ENCODE measurements at places on chromosomes 3 and 15. TPM values are rescaled to one million over a fixed set of nuclear protein-coding genes. Genes with fewer than 3 reads are reported as not detected.

The SLC22A13 gene
- total RNA-seq: 0.72 TPM

The CLDN1 gene
- 35.6 TPM for total RNA-seq

The TMEM44 gene
- total RNA-seq: 9.8 TPM

The CIAO2A gene
- 53.4 TPM for total RNA-seq

The CCDC13 gene
- 1.3 TPM for total RNA-seq

DNA sequence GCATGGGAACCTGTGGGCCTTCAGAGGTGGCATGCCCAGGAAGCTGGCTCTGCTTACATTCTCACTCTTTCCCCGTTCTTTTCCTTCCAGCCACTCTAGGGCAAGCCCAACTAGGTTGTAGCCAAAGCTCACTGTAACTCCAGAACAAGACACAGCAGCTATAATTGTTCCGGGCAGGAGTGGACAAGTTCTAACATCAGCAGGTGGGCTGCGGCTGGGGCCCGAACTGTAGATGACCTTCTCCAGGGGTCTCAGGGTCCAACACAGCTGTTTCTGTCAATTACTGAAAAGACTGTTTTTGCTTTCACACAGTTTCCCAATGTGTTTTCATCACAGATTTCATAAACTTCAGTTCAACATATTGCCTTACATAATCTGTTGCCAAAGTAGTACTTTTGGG is 11.5 kb downstream of the RASGRP1 start:
- no peak for DNase-seq
- no peak overlapping the region for H3K27ac ChIP-seq
- no peak overlapping the region for H3K4me3 ChIP-seq
- H3K27me3 ChIP-seq: no peaks in the 10 kb centered on the region
- no peaks in the 10 kb centered on the region for H3K36me3 ChIP-seq

DNA sequence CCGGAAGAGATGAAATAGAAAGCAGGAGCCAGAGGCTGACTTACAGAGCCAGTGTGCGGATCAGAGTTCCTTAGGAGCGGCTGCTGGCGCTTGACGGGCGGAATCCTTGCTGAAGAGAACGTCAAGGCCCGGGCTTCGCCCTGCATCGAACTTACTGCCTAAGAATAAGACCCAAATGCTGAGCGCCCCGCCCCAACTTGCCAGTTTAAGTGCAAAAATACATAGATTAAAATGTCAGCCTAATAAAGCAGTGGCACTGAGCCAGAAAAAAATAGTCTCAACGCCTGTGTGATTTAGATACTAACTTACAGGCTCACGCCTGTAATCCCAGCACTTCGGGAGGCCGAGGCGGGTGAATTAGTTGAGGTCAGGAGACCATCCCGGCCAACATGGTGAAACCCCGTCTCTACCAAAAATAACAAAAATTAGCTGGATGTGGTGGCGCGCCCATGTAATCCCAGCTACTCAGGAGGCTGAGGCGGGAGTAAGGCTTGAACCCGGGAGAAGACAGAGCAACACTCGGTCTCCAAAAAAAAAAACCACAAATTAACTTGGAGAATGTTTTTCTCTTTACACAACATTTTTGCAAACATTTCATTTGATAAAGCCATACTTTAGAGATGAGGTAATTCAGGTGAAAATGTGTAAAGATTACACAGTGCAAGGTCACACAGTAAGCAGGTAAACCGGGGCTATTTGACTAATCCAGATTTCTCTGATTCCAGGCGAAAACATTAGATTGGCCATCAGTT is 1.2 kb upstream of the UBP1 start:
- H3K27me3 ChIP-seq: no peaks in the 10 kb centered on the region
- DNase-seq: no peak
- H3K4me3 ChIP-seq: peak overlapping the region; percentile 73
- no peaks in the 10 kb centered on the region for H3K36me3 ChIP-seq

DNA sequence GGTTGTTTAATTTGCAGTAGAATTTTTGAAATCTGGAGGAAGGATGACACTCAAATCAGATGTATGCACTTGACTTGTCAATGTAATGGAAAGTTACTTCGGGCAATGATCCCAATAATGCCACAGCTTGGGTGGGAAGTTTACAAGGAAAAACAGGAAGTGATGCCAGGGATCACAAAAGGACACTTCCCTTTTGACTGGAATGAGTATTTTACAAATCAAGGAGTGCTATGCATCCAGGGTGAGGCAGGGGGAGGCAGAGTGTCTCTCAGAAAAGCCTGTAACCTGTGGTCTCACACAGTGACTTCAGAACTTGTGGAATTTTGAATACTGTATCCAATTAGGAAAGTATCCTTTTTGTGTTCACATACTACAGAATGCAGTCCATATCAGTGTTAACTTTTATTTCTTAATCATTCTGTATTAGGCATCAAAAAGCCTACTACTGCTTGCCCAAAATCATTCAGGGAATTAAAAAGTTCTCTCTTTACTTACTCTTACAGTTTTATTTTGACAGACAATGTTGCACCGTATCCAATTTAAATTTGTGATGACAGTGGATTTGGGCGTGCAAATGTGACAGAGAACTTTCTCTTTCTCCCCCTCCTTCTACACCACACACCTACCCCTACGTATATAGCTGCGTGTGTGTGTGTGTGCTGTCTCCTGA is 445.1 kb downstream of the MECOM start:
- H3K4me3 ChIP-seq: no peak overlapping the region
- H3K27me3 ChIP-seq: no peaks in the 10 kb centered on the region
- peak; percentile 63 for DNase-seq
- H3K36me3 ChIP-seq: no peaks in the 10 kb centered on the region

- no peak for DNase-seq
- no peaks in the 10 kb centered on the region for H3K27me3 ChIP-seq
- no peak overlapping the region for H3K27ac ChIP-seq
- H3K4me3 ChIP-seq: no peak overlapping the region
Measured at GRCh38 chr3:13950042-13950441, 70.2 kb upstream of the WNT7A start.

DNA sequence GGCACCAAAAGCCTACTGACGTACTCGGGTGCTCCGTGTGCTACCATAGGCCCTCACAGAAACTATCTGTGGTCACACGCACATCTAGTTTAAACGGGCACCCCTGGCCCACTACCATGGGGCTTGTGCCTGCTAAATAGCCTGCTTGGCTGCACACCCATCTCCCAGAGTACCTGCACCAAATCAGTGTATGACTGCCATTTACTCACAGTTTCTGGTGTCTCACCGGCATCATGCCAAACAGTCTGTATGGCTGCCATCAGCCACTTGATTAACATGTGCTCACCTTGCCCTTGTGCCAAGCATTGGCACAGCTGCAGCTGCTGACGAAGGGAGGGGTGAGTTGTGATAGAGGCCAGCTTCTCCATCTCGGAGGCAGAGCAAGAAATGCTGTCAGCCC is 232.7 kb downstream of the IGSF11 start:
- H3K4me3 ChIP-seq: no peak overlapping the region
- H3K36me3 ChIP-seq: no peaks in the 10 kb centered on the region
- H3K4me1 ChIP-seq: no peaks in the 10 kb centered on the region

- no peak overlapping the region for H3K4me3 ChIP-seq
- H3K27ac ChIP-seq: no peak overlapping the region
- no peak for DNase-seq
- H3K36me3 ChIP-seq: no peaks in the 10 kb centered on the region
- H3K27me3 ChIP-seq: no peaks in the 10 kb centered on the region
Measured at GRCh38 chr3:162558016-162558415, 1061.4 kb downstream of the OTOL1 start.

DNA sequence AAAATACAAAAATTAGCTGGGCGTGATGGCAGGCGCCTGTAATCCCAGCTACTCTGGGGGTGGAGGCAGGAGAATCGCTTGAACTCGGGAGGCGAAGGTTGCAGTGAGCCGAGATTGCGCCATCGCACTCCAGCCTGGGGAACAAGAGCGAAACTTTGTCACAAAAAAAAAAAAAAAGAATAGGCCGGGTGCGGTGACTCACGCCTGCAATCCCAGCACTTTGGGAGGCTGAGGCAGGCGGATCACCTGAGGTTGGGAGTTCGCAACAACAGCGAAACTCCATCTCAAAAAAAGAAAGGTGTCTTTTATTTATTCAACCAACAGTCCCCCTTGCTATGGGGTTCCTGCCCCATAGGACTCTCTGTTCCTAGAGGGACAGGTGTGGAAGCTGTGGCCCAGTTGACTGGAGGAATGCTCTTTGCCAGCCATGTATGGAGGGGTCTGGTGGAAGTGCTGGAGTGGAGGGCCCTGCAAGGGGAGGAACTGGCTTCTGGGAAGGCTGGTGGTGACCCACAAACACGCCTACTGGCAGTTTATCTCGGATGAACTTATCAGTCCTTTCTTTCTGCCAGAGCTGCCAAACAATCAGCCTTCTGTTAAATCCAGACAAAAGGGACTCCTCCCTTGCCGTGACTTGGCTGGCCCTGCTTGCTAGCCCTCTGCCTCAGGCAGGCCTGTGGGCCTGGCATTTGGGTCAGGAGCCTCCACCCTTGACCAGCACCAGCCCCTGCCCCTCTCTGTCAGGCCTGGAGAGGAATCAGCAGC is 4.6 kb upstream of the DAG1 start:
- no peak overlapping the region for H3K27ac ChIP-seq
- peaks cover 24% of the 10 kb centered on the region for H3K4me1 ChIP-seq
- H3K4me3 ChIP-seq: no peak overlapping the region
- DNase-seq: peak; percentile 44

DNA sequence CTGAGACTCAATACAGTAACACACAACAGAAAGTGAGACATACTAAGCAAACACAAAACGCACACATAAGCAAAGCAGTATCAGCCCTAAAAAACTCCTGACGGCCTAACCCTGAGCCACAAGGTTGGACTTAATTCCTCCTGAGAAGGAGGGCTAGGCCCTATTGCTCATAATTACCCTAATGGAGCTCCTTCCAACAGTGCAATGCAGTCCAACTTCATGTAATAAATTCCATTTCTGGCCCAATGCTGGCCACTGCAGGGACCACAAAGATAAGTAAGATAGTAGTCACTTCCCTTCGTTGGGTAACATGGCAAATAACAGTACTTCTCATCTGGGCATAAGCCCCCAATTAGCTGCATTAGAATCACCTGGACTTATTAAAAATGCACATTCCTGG is 4.2 kb downstream of the VPS39 start:
- peaks cover 5% of the 10 kb centered on the region for H3K4me1 ChIP-seq
- H3K4me3 ChIP-seq: no peak overlapping the region
- H3K27me3 ChIP-seq: no peaks in the 10 kb centered on the region

DNA sequence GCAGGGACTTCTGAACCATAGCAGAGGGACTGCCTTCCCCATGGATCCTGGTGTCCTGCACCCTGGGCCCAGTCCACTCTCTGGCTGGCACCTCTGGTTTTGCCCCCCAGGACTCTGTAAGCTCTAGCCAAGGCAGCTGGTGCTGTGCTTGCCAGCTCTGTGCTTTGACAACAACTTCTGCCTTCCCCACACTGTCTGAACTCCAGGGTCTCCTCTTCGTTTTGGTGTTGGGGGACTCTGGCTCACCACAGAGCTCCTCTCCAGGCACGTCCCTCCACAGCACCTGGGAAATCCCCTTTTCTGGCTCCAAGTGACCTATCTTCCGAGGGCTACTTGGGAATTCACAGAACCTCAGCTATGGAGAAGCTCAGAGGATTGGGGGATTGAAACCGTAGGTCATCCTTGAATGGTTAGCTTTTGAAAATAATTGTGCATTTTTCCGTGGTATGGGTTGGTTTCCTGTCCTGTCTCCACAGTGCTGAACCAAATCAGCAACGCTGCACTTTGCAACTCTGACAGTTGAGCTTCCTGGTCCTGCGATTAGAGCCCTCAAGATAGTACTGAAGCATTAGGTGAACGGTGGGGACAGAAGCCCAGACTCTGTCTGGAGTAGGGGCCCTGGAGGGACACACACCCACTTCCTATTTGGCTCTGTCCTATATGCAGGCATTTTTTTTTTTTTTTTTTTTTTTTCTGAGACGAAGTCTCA is 152.4 kb downstream of the APBA2 start:
- H3K4me1 ChIP-seq: peaks cover 16% of the 10 kb centered on the region
- H3K4me3 ChIP-seq: no peak overlapping the region
- H3K27ac ChIP-seq: no peak overlapping the region
- peak; percentile 20 for DNase-seq
- H3K36me3 ChIP-seq: peaks cover 2% of the 10 kb centered on the region

- no peak overlapping the region for H3K27ac ChIP-seq
- no peak overlapping the region for H3K4me3 ChIP-seq
- H3K27me3 ChIP-seq: no peaks in the 10 kb centered on the region
- H3K36me3 ChIP-seq: no peaks in the 10 kb centered on the region
Measured at GRCh38 chr3:48655606-48656005, 7.1 kb downstream of the CELSR3 start.

- H3K4me1 ChIP-seq: peaks cover 26% of the 10 kb centered on the region
- H3K36me3 ChIP-seq: no peaks in the 10 kb centered on the region
- H3K4me3 ChIP-seq: no peak overlapping the region
- DNase-seq: no peak
- H3K27me3 ChIP-seq: no peaks in the 10 kb centered on the region
Measured at GRCh38 chr3:16455966-16456365, 57.5 kb downstream of the RFTN1 start.

DNA sequence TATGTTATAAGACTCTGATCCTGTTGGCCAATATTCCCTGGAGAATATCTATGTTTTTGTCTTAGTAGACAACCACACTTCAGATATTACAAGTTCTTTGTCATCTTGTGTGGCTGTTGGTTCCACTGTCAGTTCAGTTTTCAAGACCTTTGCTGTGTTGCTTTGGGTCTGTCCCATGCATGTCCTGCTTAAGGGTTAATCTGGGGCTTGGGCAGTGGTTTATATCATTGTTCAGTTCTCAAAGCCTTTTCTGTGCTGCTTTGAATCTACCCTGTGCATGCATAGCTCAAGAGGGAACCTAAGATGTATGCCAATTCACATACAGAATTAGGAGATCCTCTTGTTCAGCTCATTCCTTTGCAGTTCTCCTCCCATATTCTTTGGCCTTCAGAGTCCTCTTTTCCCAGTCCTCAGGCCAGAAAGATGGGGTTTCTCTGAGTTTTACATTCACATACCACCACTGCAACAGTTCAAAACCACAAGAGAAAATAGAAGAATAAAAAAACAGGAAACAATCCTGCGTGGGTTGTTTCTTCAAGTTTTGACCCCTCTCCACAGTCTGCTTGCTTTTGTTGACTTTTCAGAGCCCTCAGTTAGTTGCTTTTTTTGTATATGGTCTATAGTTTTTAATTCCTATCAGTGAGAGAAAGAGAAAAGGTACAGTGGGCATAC is 21.6 kb downstream of the BUB1B start:
- H3K4me1 ChIP-seq: no peaks in the 10 kb centered on the region
- H3K36me3 ChIP-seq: peaks cover 6% of the 10 kb centered on the region
- no peak overlapping the region for H3K4me3 ChIP-seq
- no peaks in the 10 kb centered on the region for H3K27me3 ChIP-seq
- DNase-seq: no peak
- no peak overlapping the region for H3K27ac ChIP-seq

GRCh38 chr3:196968233-196969133 is at the start of gene PIGZ:
TSS of gene PIGZ (minus strand) at chr3:196968833. CDS start at chr3:196952031, 16,802 bp downstream.
- H3K27me3 ChIP-seq: peaks cover 31% of the 10 kb centered on the region
- H3K4me1 ChIP-seq: peaks cover 9% of the 10 kb centered on the region
- DNase-seq: no peak
- peak within 1 kb of the TSS; percentile 58 for H3K4me3 ChIP-seq
- H3K27ac ChIP-seq: no peak within 1 kb of the TSS

All from astrocyte (in vitro differentiated cells and primary cell).